ENCODE measurements at places on chromosomes 5 and 9. TPM values are rescaled to one million over a fixed set of nuclear protein-coding genes. Genes with fewer than 3 reads are reported as not detected.

GRCh38 chr9:87665505-87665904, 60.4 kb upstream of the CTSL start:
- DNase-seq: no peak

DNA sequence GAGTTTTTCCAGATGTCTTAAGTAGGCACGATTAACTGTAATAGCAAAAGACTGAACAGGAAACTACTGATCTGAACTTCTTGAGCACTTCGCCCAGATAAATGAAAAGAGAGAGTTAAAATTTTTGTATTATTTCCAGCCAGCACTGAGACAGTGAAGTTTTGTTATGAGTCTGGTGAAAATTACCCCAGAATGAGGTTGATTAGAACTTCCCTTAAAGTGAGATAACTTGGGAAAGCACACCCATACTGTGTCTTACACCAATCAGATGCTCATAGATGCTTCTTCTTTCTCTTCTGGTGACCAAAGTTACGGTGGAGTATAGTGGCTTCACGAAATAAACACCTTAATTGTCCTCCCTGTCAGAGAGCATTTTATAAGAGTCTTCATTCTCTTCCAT, 131.8 kb upstream of the SLC12A2 start:
- no peak for DNase-seq

DNA sequence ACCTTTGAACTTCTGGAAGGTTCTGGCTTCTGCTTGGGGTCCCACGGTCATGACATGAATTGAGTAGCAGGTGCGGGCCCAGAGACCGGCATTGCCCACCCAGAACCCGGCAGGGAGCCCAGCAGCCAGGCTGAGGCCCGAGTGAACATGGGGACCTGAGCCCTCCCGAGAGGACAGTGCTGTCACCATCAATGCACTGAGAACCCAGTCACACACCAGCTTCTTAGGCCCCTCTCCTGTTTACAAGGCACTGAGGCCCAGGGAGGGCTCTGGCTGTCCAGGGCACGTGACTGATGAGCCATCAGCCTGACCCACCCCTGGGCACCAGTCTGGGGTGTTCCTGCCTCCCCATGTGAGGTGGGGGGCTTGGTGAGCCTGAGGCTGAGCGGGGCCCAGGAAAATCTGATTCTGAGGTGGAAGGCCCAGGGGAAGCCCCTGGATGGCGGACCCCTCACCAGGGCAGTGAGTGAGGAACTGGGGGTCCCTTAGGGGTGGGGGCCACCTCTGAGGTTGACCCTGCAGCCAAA, 60.3 kb upstream of the RNU6ATAC start:
- no peak for DNase-seq

DNA sequence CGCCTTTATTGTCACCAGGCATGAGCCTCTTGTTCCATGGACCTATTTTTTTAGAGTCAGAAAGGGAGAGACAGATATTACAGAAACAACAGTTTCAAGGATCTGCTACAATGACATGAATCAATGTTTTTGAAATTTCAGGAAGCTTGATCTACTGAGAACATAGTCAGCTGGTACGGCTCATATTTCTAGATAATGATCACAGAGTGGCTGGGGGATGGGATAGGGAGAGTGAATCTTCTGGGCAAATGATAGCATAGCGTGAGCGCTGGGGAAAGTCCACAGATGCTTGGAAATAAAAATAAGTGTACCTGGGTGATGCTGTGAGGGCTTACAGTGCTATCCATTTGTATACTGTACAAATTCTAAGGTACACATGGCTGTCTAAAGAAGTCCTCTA, 340.4 kb downstream of the EBF1 start:
- no peak for DNase-seq

PTPN3 gene
- total RNA-seq: 14.4 TPM

- no peak for DNase-seq
Observed at GRCh38 chr9:89562186-89562814, 42.5 kb upstream of the GADD45G start.

PCDHB13 gene
- 4.8 TPM for total RNA-seq

SOWAHA gene
- 3.2 TPM for total RNA-seq

DNA sequence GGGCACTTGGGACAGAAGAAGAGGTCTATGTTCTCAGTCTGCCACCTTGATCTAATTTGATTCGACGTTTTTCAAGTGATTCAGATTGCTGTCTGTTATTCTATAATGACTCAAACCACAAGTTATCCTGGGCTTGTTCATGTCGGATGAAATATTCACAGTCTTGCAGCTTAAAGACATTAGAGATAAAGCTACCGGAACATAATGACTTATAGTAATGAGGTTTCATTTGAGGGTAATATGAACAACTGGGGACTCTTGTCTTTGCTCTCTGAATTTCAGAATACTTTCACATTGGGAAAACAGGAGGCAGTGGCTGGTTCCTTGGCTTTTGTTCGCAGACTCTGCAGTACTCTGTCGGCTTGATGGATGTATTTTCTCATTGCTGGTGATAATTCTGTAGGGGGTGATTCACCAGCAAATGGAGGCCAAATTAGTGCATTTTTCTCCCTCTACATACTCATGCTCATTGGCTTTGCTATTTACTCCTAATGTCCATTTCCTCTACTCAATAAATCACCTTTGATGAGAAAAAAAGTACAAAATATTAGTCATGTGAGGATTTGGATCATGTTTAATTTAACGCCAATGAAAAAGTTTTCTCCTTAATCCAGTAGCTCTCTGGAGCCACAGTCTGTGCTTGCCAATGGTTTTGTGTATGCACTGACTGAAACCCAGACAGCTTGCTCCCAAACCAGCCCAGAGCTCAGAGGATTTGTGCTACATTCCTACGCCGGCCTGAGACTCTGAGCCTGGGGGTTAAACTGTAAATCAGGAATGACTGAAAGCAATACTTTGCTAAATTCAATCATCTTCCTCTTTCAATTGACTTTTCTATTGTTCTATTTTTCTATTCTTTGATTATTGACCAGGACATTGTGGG, 154.7 kb upstream of the ANKH start:
- no peak for DNase-seq

GRCh38 chr9:133691191-133691590, 47.0 kb downstream of the SARDH start:
- DNase-seq: no peak

GRCh38 chr5:36238502-36239295, 3.0 kb downstream of the NADK2 start:
- DNase-seq: no peak

STKLD1 gene
- 3.9 TPM for total RNA-seq

PCAT7 gene
- under 0.01 TPM for total RNA-seq

DNA sequence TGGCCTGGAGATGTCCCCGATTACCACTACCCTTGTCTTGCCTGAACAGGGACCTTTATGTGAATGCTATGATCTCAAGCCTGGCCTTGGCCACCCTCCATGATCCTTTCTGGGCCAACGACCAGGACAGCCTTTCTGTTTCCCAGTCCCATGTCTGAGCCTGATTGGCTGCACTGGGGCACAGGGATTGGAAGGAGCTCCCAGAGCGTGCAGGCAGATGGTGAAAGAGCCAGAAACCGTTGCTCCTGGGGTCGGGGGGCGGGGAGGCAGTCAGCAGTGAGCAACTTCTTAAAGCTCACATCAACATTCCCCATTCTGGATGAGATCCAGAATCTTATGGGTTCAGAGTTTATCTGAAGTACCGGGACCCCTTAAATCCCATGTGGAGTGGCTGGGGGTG, 84.4 kb downstream of the INSYN2B start:
- no peak for DNase-seq

DNA sequence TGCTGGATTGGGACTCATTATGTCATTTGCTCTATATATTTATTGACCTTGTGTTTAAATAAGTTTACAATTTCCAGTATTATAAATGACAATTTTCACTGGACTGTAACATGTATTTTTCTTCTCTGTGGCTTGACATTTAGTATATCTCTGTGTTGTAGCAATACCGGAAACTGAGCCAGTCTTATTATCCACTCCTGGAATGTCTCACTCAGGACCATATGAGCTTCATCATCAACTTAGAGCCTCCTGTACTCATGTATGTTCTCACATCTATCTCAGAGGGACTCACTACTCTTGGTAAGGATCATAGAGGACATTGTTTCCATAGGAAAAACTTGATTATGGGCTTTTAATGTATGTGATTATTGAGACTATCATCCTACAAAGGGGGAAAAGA, 66.5 kb upstream of the TLX3 start:
- no peak for DNase-seq

DNA sequence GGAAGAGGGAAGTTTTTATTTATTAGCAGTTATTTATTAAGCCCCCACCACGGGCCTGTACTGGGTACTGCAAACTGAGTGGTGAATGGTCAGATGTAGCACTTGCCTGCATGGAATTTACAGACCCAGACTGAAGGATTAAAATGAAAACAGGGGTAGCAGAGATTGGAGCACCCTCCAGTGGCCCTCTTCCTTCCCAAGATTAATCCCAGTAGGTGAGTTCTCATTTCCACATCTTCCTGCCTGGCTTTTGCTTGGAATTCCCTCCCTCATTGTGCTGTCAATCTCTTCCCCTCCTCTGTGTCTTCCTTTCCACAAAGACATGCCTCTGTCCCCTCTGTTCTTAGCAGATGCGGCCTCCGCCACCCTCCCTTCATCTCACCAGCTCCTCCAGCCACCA, 39.2 kb downstream of the MVB12B start:
- DNase-seq: no peak

THOC3 gene
- 48.9 TPM for total RNA-seq

LEAP2 gene
- total RNA-seq: 4.1 TPM

DNA sequence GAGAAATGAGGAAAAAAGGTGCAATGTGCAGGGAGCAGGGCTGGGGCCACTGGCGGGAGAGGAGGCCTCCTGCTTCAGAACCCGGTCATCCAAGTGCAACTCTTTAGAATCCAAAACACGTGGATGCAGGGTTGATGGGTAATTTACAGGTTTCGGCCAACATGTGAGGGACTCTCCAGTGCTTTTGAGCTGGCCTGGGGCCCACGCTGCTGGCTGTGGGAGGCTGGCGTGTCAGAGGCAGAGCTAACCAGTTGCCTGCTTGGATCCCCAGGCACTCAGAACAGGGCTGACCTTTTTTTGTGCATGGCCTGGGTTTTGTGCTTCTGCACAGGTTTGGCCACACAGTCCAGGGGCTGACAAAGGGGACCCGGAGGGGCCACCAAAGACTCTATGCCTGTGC, 61.6 kb downstream of the GADD45G start:
- no peak for DNase-seq

DNA sequence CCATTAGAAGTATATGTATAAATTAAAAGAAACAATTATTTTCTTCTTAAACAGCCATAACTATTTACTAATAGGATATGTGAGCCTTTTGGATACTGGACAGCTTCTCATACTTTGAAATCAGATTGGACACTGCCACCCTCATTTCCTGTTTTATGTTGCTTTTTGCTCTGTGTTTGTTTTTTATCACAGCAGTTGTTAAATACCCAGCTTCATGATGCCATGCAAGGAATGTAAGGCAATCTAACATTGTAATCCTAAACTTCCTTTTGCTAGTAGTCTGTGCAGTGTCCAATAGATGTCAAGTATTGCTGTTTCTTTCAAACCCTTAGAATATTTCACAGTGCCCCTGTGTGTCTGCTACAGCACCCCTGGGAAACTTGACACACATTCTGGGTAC, 56.2 kb downstream of the CNTLN start:
- no peak for DNase-seq

OR1J2 gene
- not detected for total RNA-seq

DNA sequence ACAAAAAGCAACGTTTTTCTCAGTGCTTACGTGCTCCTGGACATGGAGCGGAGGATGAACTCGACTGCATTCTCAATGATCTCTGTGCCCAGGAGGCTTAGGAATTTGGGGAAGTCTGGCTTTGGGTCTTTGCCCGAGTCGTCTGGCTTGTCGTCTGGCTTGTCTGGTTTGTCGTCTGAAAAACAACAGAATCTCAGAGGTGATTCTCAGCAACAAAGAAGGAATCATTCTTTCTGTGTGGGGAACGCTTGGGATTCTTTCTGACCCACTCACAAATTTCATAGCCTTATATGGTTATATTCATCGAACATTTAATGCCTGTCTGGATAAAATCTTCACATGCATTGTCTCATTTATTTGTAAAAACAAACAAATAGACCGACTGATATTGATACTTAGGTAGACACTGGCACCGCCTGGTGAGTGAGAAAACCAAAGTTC, 4.7 kb downstream of the C5orf46 start:
- DNase-seq: peak; percentile 74

- DNase-seq: no peak
Observed at GRCh38 chr9:61665330-61665751, 475.5 kb downstream of the SPATA31A7 start.

DMRT1 gene
- total RNA-seq: not detected

SYK gene
- total RNA-seq: 37.8 TPM

- DNase-seq: no peak
Observed at GRCh38 chr5:23631302-23632045, 124.1 kb downstream of the PRDM9 start.

GRCh38 chr5:157120102-157120501, 11.3 kb upstream of the HAVCR2 start:
- DNase-seq: no peak

GRCh38 chr9:94772144-94772543, 45.6 kb downstream of the AOPEP start:
- DNase-seq: no peak
